Stimulated activated CD4-positive, alpha-beta T cell treated with anti-CD3 and anti-CD28 coated beads, Interleukin-15, amount 100 ng/mL, for 48 hours (primary cell): ENCODE measurements at places on chromosomes 4 and X.

DNA sequence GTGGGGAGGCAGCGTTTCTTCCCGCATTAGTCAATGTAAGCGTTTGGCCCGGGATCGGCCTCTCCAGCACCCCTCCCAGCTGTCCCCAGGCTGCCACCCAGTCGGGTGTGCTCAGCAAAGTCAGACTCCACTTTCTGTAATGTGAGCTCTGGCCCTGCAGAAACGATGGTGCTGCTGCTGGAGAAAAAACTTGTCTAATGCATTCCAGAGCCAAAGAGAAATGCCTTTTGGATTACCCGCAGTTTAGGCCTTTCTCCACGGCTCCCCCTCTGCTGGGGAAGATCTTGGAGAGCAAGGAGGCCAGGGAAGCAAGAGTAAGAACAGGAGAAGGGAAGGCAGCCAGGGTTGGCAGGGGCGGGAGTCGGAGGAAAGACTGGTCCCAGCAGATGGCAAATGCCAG is 55.2 kb downstream of the ELF4 start:
- DNase-seq = no peak

GRCh38 chr4:44736900-44737299 is 10.5 kb upstream of the GNPDA2 start:
- DNase-seq = no peak

GRCh38 chr4:8312976-8313375 is 43.4 kb downstream of the HTRA3 start:
- DNase-seq = no peak

DNA sequence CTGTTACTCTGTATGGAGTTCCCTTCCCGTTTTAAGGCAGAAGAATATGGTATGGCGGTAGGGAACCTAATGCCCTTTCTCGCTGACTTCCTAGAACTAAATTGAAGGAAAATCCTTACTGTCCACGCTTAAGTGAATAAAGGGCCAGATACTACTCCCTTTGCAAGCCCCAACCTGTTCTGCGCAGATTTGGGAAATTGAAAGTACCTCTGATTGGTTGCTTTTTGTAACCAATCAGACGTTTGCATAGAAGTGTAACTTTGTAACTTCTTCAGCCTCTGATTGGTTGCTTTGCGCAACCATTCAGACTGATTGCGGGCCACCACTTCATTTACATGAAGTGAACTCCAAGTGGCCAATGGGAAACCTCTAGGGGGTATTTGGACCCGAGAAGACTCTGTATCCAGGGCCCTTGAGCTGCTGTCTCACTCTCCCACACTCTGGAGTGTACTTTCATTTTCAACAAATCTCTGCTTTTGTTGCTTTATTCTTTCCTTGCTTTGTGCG is 1.2 kb upstream of the TMEM33 start:
- DNase-seq = no peak

DNA sequence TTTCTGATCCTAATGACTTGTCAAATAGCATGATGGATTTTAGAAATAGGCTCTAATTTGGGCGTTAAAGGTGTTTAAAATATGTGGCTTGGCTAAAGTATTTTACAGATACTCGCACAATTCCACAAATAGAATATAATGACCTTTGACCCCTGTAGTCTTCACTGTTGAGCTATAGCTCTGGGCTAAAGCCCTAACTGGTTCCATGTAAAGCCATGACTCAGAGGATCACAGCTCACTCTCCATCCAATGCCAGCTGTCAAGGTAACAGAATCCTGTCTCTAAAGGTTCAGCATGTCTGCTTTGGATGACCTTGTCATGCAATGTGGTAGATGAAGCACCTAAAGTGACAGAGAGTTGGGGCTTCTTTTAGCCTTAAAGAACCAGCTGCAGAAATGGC is 42.5 kb downstream of the TLR10 start:
- no peak for DNase-seq

GRCh38 chr4:186216465-186217024 is 10.8 kb upstream of the KLKB1 start:
- DNase-seq = no peak

GRCh38 chr4:121829511-121829910 is 5.8 kb upstream of the CCNA2 start:
- DNase-seq = no peak

- peak; percentile 11 for DNase-seq
Observed at GRCh38 chrX:71910643-71910985, at the start of gene NHSL2. TSS of gene NHSL2 (plus strand) at chrX:71910845.

GRCh38 chr4:141465171-141465570 is 171.2 kb upstream of the IL15 start:
- DNase-seq = no peak

DNA sequence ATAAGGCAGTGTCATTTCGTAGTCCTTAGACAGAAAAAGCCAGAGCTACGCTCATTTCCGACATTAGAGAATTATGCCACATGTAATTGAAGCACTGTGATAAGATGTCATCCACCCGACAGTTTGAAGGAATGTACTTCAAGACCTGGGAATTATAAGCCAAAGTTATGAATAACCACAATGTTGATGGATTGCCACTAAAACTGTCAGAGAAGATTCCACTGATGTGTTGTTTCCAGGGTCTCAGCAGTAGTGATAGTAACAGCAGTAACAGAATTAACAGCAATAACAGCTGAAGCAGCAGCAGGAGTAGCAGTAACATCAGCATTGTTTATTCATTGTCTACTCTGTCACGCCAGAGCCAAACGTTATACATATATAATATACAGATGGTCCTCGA is 24.7 kb downstream of the RAB33A start:
- DNase-seq = no peak

DNA sequence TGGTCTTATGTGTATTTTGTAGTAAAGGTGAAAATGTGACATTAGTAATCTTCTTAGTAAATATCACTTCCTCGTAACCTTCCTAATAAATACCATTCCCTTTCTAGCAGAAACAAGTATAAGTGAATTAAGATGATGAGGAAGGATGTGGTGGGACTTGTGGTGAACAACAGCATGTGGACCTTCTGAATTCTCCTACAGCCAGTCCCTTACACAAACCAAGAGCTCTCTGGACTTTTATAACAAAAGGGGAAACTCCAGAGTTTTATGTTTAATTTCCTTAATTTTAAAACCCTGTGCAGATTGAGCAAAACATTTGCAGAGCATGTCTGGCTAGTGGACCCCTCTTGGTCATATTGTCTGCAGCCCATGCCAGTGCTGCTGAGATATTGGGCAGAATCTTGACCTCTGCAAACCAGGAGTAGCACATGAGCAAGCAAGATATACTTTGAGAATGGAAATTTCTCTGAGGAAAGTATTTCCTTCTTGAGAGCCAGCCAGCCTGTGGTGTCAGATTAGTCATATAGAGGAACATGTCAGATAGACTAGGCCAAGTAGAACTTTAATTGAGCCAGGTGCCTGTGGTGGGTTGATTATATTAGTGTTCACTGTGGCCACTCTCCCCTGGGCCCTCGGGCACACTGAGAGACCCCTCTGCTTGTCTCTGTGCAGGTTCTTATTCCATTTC is 328.2 kb downstream of the DKK2 start:
- no peak for DNase-seq

GRCh38 chr4:115484479-115484878 is 371.1 kb upstream of the NDST4 start:
- DNase-seq = no peak

GRCh38 chrX:1025413-1025812 is 187.0 kb downstream of the CRLF2 start:
- no peak for DNase-seq

DNA sequence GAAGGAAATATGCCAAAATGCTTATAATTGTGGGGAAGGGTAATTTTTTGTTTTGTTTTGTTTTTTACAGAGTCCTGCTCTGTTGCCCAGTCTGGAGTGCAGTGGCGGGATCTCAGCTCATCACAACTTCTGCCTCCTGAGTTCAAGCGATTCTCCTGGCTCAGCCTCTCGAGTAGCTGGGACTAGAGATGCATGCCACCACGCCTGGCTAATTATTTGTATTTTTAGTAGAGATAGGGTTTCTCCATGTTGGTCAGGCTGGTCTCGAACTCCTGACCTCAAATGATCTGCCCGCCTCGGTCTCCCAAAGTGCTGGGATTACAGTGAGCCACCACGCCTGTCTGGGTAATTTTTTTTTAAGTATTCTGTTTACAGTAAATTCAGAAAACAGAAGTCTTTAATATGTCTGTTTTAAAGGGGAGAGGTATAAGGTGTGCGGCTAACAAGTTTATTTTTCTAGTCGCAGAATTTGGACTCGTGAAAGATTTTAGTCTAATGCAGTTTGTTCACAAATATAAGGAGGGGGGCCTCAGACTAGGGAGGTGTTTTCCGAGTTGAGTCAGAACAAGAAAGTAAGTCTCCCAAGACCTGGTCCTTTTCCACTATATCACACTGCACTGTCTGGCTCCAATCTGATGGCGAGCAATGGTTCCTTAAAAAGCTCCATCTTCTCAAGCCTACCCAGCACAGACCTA is 1.5 kb downstream of the ACSL1 start:
- DNase-seq = no peak

DNA sequence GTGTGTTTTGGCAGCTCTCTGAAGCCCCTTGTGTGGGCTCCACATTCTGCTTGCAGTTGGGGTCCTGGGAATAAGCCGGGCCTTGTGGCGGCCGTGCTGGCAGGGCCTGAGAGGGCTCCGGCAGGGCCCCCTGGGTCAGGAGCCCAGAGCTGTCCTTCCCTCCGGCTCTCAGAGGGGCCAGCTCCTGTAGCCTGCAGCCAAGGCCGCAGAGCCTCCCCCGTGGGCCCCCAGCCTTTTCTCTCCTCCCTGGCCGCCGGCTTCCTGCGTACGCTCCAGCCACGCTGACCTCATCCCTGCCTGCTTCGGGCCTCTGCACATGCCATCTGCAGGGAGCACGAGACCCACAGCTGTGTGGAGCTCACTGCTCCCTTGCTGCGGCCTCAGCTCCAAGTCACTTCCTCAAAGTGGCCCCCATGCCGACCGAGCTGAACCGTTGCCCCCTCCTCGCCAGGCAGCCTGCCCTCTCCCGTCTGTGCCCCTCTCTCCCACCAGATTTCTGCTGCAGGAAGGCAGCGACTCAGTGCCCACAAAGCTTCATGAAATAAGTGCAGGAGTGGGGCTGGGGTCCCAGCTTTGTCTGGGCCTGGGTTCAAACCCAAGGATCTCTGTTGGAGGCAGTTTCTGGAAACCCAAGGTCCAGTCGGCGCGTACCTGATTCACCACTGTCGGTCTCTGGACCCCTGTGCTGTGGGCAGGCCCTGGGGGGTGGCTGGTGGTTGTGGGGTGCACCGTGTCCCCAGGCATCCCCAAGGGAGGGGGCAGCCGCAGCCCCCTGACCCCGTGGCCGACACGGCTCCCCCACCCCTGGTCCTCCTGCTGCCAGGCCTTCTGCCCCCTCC is 57.1 kb upstream of the NKX1-1 start:
- no peak for DNase-seq

- no peak for DNase-seq
Observed at GRCh38 chr4:173547889-173548288, 17.9 kb upstream of the HAND2 start.

DNA sequence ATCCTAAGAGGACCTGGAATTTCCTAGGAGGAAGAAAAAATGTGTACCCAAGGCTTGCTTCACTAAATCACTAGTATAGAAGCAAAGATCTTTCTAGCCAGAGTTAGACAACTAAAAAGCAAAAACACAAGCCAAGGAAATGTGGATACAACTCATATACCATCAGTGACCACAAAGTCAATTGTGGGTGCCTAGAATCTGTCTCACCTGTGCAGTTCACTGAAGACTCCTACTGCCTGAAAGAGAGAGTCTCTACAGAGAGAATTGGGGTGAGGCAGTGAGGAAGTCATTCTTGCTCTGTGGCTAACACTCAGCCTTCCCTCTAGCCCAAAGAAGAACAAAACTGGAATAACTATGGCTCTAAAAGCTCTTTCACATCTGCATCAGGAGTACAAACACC is 82.9 kb downstream of the EFHC2 start:
- DNase-seq = no peak

GRCh38 chrX:2395261-2395992 is 105.3 kb downstream of the DHRSX start:
- DNase-seq = no peak

DNA sequence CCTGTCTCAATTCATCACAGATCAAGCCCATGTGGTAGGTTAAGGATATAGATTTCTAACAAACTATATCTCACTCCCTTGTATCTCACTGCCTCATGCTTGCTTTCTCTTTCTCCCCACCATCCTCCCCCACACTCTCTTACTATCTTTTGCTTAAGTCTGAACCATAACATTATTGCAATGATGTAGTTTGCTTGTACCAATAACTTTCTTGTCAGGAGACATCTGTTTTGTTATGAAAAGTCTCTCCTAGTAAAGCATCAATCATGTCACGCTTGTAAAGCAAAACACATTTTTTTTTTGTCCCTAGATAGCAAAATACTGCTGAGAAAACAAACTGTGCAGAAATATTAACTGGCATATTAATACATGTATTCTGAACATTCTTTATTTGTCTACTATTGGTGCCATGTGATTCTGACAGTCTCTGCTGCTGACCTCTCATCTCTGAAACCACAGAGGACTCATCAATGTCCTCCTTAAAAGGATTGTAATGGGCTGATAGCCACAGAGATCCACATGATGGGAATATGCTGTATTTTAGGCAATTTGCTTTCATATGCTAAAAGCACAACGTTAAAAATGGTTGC is 217.5 kb downstream of the VEGFC start:
- no peak for DNase-seq

DNA sequence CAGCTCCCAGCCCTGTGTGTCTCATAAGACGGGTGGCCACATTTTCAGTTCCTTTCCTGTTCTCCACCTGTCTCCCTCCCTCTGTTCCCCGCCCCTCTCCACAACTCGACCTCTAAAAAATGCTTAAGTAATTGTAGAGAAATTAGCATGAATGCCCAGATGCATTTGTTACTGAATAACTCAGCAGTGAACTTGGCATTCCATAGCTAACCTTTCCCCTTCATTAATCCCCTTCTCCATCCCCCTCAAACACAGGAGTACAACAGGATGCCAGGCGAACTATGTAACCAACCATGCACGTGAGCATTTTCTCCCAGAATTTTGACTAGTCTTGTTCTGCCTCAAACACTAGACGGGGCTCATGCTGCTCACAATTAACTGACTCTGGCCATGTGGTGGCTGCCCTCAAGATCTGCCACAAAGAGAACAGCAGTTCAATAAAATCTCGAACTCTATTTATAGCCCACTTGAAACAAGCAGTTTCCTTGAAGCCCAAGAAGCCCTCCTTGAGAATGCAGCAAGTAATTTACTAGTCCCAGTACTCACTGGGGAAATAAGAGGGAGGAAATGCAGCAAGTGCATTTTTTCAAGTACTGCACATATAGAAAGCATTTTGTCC is 351.2 kb downstream of the ARHGAP24 start:
- no peak for DNase-seq

DNA sequence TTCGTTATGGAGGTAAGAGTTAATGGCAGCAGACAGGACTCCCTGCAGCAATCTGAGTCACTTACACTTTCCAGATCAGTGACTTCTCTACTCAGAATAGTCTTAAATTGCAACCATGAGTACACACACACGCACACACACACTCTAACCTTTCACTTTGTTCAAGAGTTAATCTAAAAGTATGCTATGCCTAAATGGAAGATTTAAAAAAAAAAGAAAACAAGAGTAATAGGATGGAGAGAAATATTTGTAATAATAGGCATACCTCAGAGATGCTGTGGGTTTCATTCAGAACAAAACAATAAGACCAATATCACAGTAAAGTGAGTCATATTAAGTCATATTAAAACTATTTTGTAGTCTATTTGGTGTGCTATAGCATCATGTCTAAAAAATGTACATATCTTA is 969.1 kb upstream of the PCDH10 start:
- no peak for DNase-seq
